Activated B cell treated with CpG ODN at 0.5 μM for 24 hours (primary cell): ENCODE measurements at places on chromosomes 4 and X. TPM values are rescaled to one million over a fixed set of nuclear protein-coding genes. Genes with fewer than 3 reads are reported as not detected.

FGF5 gene
- total RNA-seq, result not detected in 2 replicates

GRIA2 gene
- not detected in 2 replicates for total RNA-seq

CABS1 gene
- total RNA-seq, result not detected in 2 replicates

NR3C2 gene
- 3.9 and 4.5 TPM in 2 replicates for total RNA-seq

ZGRF1 gene
- total RNA-seq, result 12.3 and 13.7 TPM in 2 replicates

MMRN1 gene
- total RNA-seq, result 0.05 and 0.16 TPM in 2 replicates

APLN gene
- not detected in 2 replicates for total RNA-seq

DNA sequence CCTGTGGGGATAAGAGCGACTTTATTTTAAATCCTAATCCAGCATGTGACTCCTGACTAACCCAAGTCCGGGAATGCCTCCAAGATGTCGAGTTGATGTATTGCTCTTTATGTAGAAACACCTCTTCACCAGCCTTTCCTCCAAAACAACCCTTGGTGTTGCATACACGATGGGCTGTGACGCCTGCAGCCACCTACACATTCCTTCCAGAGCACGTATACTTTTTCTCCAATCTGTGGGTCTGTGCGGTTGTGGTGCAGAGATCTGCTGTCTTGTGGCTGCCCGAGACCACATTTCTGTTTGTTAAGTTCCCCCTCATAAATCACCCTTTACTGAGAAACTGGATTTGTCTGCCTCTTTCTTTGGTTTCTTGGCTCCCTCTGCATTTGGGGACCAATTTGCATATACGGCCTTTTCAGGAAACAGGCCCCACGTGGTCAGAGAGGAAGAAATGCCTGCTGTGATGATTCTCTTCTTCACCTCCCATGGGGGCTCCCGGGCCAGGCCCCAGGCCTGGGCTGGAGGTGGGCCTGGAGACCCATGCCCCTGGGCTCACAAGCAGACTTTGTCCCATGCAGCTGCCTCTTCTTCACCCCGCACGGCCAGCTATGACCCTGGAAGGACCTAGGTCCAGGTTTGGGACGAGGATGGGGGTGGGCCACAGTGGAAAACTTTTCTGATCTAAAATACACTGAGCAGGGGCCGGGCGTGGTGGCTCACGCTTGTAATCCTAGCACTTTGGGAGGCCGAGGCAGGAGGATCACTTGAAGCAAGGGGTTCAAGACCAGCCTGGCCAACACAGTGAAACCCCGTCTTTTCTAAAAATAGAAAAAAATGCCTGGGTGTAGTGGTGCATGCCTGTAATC lies 21.4 kb upstream of the AFAP1 start:
- no peak overlapping the region for H3K4me3 ChIP-seq
- H3K27me3 ChIP-seq, result peaks cover 22% of the 10 kb centered on the region
- peaks cover 10% of the 10 kb centered on the region for H3K4me1 ChIP-seq
- no peak overlapping the region for H3K27ac ChIP-seq
- no peaks in the 10 kb centered on the region for H3K36me3 ChIP-seq

GRCh38 chr4:150337734-150338133 lies 244.2 kb upstream of the MAB21L2 start:
- H3K4me1 ChIP-seq, result no peaks in the 10 kb centered on the region
- DNase-seq, result no peak
- H3K27me3 ChIP-seq, result no peaks in the 10 kb centered on the region
- peaks cover 29% of the 10 kb centered on the region for H3K36me3 ChIP-seq

- no peak for DNase-seq
- no peak overlapping the region for H3K4me3 ChIP-seq
- no peaks in the 10 kb centered on the region for H3K4me1 ChIP-seq
These were observed 229.5 kb downstream of the SPCS3 start for GRCh38 chr4:176549161-176549865.

DNA sequence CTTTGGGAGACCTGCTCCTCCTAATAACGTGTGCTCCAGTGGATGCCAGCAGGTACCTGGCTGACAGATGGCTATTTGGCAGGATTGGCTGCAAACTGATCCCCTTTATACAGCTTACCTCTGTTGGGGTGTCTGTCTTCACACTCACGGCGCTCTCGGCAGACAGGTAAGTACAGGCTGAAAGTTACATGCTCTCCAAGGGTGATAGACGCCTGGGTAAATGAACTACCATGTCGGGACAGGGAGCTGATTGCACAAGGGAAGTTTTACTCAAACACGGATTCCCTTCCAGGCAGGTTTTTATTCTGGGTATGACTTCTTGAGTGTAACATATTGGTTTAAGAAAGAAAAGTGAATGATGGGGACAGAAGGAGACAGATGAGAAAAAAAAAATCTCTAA lies 836 bp downstream of the GRPR start:
- no peaks in the 10 kb centered on the region for H3K36me3 ChIP-seq
- H3K27me3 ChIP-seq, result peaks cover 2% of the 10 kb centered on the region
- DNase-seq, result no peak
- H3K4me1 ChIP-seq, result peaks cover 24% of the 10 kb centered on the region

DNA sequence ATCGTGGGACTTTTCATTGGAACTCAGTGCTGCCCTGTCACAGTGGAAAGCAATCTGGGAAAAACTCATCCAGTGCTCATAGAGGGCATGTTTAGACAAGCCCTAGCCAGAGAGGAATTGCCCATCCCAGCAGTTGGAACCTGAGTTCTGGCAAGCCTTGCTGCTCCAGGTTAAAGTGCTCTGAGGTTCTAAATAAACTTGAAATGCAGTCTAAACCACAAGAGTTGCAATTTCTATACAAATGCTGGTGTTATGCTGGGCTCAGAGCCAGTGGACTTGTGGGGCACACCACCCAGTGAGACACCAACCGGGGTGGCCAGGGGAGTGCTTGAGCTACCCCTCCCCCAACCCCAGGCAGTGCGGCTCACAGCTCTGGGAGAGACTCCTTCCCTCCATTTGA lies 142.8 kb upstream of the PPP1R2C start:
- H3K27ac ChIP-seq, result no peak overlapping the region
- peaks cover 2% of the 10 kb centered on the region for H3K4me1 ChIP-seq
- no peaks in the 10 kb centered on the region for H3K36me3 ChIP-seq
- no peak for DNase-seq
- no peak overlapping the region for H3K4me3 ChIP-seq
- no peaks in the 10 kb centered on the region for H3K27me3 ChIP-seq

GRCh38 chr4:150117094-150117493 lies 38.8 kb downstream of the DCLK2 start:
- no peak overlapping the region for H3K27ac ChIP-seq
- H3K4me1 ChIP-seq, result no peaks in the 10 kb centered on the region
- no peak for DNase-seq
- H3K4me3 ChIP-seq, result no peak overlapping the region
- no peaks in the 10 kb centered on the region for H3K36me3 ChIP-seq
- H3K27me3 ChIP-seq, result peaks cover 6% of the 10 kb centered on the region

DNA sequence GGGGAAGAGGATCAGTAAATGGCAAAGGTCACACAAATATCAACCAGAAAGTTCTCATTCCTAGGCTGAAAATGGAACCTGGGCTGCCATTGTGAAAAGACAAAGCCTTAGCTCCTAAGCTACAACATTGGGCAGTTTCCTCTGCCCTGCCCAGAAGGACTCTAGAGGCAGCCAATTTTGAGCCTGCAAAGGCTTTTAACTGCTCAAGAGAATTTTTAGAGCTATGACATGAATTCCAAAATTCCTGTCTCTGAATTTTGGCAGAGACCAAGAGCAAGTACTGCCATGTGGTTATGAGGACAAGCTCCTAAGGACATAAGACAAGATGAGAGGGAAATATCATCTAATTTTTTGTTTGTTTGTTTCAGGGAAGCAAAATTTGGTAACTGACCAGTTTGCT lies 29.6 kb upstream of the IGFBP7 start:
- H3K27ac ChIP-seq, result no peak overlapping the region
- H3K36me3 ChIP-seq, result no peaks in the 10 kb centered on the region
- H3K27me3 ChIP-seq, result no peaks in the 10 kb centered on the region
- no peak for DNase-seq
- H3K4me1 ChIP-seq, result no peaks in the 10 kb centered on the region

DNA sequence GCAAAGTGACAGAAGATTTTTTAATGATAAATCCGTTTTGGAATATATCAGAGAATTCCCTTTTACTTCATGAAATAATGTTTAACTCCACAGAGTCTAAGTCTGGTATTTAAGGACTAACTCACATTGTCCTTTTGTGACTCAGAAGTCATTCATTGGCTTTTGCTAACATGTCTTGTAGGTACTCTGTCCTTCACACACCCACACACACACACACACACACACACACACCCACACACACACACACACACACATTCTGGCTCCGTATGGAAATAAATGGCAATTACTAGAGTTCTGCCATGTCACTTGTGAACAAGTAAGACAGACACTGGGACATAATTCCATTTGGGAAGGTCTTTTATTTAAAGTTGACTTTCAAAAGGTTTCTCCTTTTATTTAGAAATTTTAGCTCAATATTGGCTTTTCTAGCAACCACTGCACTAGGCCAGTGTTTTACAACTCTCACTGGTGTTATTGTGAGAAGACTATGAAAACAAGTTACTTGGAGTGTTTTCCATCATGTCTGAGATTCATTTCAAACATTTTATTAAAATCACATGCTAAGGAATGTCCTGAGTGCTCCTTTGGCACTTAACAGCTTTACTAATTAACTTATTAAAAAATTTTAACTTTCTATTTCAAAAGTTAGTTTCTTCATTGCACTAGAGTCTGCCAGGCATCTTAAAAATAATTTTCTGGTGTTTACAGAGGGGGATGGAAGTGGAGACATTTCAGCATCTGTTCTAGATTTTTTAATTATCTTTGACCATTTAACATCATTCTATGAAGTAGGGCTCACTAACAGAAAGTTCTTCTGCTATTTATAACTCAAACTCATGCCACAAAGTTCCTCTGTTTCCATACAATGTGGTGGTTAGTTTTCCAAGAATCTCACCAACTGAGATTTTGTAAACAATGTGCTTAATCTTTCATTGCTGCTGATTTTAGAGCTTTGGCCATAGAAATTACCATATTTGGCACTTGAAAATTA lies 240.3 kb upstream of the GPC4 start:
- no peak overlapping the region for H3K4me3 ChIP-seq
- H3K27me3 ChIP-seq, result no peaks in the 10 kb centered on the region
- no peak overlapping the region for H3K27ac ChIP-seq
- no peaks in the 10 kb centered on the region for H3K4me1 ChIP-seq
- no peak for DNase-seq

- no peaks in the 10 kb centered on the region for H3K4me1 ChIP-seq
- no peaks in the 10 kb centered on the region for H3K36me3 ChIP-seq
- no peak overlapping the region for H3K4me3 ChIP-seq
- H3K27ac ChIP-seq, result no peak overlapping the region
- DNase-seq, result no peak
- no peaks in the 10 kb centered on the region for H3K27me3 ChIP-seq
These were observed 212.7 kb downstream of the GRID2 start for GRCh38 chr4:92516450-92516849.

- H3K27ac ChIP-seq, result no peak overlapping the region
- no peaks in the 10 kb centered on the region for H3K27me3 ChIP-seq
- no peak for DNase-seq
- no peaks in the 10 kb centered on the region for H3K4me1 ChIP-seq
- H3K4me3 ChIP-seq, result no peak overlapping the region
- no peaks in the 10 kb centered on the region for H3K36me3 ChIP-seq
These were observed 996.1 kb upstream of the PABPC4L start for GRCh38 chr4:135197641-135198040.

- no peak overlapping the region for H3K27ac ChIP-seq
- no peaks in the 10 kb centered on the region for H3K27me3 ChIP-seq
- no peaks in the 10 kb centered on the region for H3K4me1 ChIP-seq
- DNase-seq, result no peak
These were observed 6.7 kb downstream of the APOO start for GRCh38 chrX:23901060-23901459.

- H3K27ac ChIP-seq, result no peak overlapping the region
- DNase-seq, result no peak
- H3K4me3 ChIP-seq, result no peak overlapping the region
- H3K27me3 ChIP-seq, result no peaks in the 10 kb centered on the region
- H3K36me3 ChIP-seq, result no peaks in the 10 kb centered on the region
These were observed 421.5 kb upstream of the EPHA5 start for GRCh38 chr4:66091786-66092185.

DNA sequence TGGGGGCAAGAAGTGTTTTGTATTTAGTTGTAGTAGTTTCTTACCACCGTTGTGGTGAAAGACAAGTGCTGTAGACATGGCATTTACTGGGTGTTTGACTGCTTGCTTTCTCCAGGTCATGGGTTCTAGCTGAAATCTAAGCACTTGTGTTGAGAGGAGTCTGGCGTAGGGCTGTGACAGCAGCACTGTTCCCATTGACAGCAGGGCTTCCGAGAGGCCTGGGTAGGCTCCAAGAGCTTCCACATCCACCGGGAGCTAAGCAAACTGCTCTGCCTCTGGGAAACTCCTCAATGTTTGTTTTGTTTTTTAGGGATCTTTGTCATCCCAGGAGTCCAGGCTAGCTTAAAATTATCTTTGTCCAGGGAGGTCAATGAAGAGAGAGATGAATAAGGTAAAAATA lies 44.3 kb downstream of the BMPR1B start:
- H3K27me3 ChIP-seq, result no peaks in the 10 kb centered on the region
- no peak for DNase-seq
- H3K4me3 ChIP-seq, result no peak overlapping the region

GRCh38 chr4:130468340-130468739 lies 1372.4 kb downstream of the C4orf33 start:
- no peaks in the 10 kb centered on the region for H3K4me1 ChIP-seq
- no peak overlapping the region for H3K27ac ChIP-seq
- no peaks in the 10 kb centered on the region for H3K36me3 ChIP-seq
- no peak for DNase-seq
- H3K27me3 ChIP-seq, result no peaks in the 10 kb centered on the region

DNA sequence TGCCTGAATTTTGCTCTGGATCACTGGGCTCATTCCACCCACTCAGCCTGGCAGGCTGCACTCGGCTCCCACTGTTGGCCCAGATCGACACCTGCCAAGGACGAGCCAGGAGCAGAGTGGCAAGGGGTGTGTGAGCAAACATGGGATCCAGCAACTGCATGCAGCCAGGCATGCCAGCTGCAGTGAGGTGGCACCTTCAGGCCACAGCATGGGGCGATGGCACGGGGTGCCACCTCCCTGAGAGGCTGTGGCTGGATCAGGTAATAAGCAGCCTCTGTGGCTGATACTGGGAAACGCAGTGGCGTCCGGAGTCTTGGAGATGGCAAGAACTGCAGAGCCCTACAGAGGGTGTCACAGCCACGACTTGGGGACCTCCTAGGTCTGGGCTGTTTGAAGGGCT lies 244.5 kb upstream of the FSTL5 start:
- DNase-seq, result no peak
- no peak overlapping the region for H3K4me3 ChIP-seq
- no peaks in the 10 kb centered on the region for H3K27me3 ChIP-seq
- H3K27ac ChIP-seq, result no peak overlapping the region

DNA sequence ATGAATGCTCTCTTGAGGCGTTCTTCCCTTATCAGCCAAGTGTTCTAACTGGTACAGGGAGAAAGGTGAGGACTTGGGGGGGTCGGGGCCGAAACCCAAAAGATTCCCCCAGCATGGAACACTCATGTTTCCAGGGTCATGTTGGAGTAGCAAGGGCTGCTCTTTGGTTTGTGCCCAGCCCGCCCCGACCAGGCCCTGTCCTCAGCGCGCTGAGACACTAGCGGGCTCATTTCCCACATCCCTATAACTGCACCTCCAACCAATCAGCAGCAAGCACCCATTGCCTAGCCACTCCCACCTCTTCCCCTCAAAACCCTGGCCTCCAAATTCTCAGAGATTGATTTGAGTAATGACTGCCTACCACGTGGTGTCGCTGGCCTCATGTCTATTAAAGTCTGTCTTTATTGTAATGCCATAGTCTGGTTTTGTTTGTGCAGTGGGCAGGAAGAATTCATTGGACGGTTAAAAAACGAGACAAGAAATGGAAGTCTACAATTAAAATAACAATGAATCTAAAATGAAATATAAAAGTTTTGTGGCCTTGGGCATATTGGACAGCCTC lies 1928.4 kb downstream of the STIM2 start:
- no peaks in the 10 kb centered on the region for H3K27me3 ChIP-seq
- no peak for DNase-seq
- no peak overlapping the region for H3K4me3 ChIP-seq
- no peaks in the 10 kb centered on the region for H3K4me1 ChIP-seq
- no peaks in the 10 kb centered on the region for H3K36me3 ChIP-seq
- no peak overlapping the region for H3K27ac ChIP-seq
